ENCODE measurements at places on chromosomes 4 and X.
A peak's percentile ranks its signal among the peaks of the same experiment; 100 is the strongest.

DNA sequence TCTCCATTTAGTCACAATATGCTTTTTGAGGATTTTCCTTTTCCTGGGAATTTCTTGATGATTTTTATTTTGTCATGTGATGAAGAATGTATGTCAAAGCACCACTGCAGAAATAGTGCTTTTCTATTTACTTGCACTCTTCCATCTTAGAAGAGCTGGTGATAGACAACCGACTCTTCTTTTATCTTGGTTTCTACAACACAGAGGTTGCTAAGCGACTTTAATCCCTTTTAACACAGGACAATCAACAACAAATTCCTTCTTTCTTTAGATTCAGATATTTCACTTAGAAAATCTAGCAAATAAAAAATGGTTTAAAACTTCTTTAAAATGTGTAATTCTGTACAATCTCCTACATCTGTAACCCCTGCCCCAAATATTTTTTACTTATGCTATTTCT lies 34.6 kb downstream of the TET2 start:
- no peak for DNase-seq

DNA sequence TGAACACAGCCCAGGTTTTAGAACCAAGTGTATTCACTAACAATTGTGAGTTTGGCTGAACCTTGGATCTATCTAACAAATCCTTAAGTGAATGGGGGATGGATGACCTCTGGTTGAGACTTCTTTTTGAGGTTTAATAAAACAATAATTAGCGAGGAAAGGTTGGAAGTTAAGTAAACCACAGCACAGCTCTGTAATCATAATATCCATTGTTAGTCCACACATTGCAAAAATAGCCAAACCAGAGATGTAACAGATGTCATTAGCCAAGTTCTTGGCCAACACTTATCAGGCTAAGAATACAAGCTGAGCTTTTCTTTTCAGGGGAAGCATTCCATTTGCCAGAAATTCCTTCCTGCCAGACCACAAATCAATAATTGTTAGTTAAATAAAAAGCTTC lies 59.1 kb downstream of the FREM3 start:
- DNase-seq: no peak

- DNase-seq: peak; percentile 64
Observed at GRCh38 chrX:119690921-119691716, 1.8 kb downstream of the SEPTIN6 start.

GRCh38 chr4:156560701-156561100 lies 410.9 kb downstream of the PDGFC start:
- DNase-seq: no peak

DNA sequence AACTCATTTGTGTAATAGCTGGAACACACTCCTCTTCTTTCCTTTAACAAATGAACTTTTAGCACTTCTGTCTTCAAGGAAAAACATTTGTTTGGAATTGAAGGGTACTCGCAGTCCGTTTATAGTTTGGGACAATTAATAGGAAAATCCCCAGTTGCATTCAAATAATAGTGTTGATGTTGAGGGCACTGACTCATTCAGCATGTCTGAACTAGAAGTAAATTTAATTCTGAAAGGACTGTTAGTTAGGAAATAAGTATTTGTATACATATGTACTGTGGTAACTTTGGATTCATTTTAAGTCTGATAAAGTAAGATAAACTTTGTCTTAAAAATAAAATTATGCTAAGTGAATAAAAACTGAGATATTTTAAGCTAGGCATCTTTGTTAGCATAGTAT lies 27.2 kb downstream of the FAM199X start:
- no peak for DNase-seq

- DNase-seq: no peak
Observed at GRCh38 chr4:145176641-145177432, 3.6 kb downstream of the OTUD4 start.

All from naive thymus-derived CD4-positive, alpha-beta T cell (primary cell).